ENCODE measurements at places on chromosomes 7 and 10. TPM values are rescaled to one million over a fixed set of nuclear protein-coding genes. Genes with fewer than 3 reads are reported as not detected.

DNA sequence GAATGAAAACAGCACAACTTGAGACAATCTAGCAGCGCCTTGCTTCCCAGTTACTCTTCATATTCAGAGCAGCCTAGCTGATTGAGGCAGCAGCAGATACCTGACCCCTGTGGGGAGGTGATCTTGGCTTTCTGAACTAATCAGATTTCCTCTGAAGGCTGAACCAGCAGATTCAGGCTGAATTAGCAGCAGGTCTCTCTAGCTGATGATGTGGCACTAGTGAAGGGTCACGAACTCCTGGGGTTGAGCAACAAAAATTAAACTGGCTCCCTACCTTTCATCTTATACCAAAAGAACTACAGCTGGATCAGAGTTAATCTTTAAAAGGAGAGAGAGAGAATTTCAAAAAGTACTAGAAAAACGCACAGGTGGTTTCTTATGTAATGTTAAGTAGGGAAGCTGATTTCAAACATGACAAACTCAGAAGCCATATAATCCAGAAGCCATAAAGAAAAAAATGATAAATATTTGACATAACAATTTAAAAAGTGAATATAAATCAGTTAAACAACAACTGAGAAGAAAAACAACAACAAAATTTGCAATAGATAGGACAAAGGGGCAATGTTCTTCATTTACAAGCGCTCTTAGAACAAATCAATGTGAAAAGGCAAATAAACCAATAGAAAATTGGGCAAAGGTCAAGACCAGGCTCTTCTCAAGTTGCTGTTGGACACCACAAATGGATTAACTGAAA is 13.5 kb downstream of the SLC25A13 start:
- H3K4me1 ChIP-seq, result peaks cover 63% of the 10 kb centered on the region
- no peak overlapping the region for H3K27ac ChIP-seq
- no peak overlapping the region for H3K4me3 ChIP-seq
- peaks cover 19% of the 10 kb centered on the region for H3K36me3 ChIP-seq

GRCh38 chr10:8065651-8066050 is 11.2 kb downstream of the GATA3 start:
- peak overlapping the region; percentile 81 for H3K27ac ChIP-seq
- peak overlapping the region; percentile 6 for H3K4me3 ChIP-seq
- peaks cover 33% of the 10 kb centered on the region for H3K4me1 ChIP-seq
- no peaks in the 10 kb centered on the region for H3K27me3 ChIP-seq
- DNase-seq, result peak; percentile 30

Gene EN2
- total RNA-seq, result not detected

DNA sequence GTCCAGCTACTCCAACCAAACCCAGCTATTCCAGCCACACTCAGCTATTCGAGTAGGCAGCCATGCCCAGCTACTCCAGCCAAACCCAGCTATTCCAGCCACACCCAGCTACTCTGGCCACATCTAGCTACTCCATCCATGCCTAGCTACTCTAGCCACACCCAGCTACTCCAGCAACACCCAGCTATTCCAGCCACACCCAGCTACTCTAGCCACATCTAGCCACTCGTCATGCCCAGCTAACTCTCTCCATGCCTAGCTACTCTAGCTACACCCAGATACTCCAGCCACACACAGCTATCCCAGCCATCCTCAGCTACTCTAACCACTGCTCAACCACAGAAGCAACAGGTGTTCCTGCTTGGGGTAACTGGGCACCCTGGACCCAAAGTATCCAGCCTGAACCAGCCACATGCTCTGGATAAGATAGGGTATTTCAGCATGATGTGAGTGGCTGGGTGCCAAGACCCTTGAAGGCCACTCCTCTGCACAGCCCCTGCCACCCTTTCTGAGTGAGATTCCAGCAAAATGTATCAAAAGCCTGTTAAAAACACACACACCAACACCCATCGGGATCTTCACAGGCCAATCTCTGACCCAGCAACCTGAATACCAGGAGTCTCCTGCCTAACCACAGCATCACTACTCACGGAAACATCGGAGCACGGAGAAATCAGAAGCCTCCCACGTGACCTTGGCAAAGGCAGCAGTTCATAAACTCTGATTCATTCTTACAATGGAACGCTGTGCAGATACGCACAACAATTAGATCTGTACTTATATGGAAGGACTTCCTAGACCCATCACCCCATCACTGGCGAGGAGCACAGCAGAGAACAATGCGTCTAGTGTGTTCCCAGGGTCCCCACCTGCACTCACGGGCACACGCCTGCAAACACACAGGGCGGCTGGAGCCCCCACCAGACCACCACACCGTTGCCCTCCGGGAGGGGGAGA is 51.8 kb upstream of the DNAAF5 start:
- H3K36me3 ChIP-seq, result peaks cover 28% of the 10 kb centered on the region
- no peaks in the 10 kb centered on the region for H3K27me3 ChIP-seq
- H3K4me1 ChIP-seq, result no peaks in the 10 kb centered on the region
- no peak for DNase-seq

Gene PALD1
- 0.12 TPM for total RNA-seq

Measured in MCF 10A (cell line).